ENCODE measurements at places on chromosomes 2 and 18.

DNA sequence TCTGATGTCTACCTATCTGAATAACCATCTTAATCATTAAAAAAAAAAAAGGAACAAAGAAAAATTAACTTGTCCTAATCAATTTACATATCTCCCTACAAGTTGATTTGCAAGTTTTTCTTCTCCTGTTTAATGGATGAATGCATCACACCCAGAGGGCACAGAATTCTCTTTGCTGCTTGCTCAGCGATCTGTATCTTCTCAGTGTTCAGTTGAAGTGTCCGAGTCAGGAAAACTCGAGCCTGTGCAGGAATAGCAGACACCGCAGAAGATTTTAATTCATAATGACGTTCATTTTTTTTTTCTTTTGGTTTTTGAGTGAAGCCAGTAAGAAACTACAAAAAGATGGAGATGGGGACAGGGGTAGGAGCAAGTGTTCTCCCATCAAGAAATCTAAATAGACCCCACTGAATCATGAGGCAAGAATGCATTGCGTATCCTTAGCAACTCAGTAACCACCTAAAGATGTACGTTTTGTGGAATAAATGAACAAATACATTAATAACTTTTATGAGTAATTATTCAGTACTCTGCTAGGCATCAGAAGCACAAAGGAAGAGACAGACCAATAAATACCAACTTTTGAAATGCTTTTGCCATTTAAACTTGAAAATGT lies 675.5 kb downstream of the LRP1B start:
- DNase-seq = no peak

- DNase-seq = no peak
These were observed 115.6 kb downstream of the SEPTIN10 start for GRCh38 chr2:109497911-109498870.

- DNase-seq = no peak
These were observed 153.3 kb downstream of the LDLRAD4 start for GRCh38 chr18:13371689-13372418.

DNA sequence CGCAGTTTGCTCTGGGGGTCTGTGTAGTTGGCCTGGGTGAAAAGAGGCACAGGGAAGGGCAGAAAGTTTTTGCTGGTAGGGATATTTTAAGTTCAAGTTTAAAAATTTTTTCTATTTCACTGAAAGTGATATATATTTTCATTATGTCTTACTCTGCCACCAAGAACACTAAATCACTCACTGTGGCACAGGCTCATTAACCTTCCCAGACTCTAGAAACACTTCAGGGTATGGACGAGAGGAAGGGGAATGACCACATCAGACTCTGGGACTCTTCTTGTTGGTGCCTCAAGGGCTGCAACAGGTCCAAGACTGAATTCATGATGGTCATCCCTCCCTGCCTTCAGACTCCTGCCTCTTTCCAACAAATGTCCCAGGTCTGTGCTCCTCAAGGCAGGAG lies 29.0 kb downstream of the INO80C start:
- DNase-seq = no peak

GRCh38 chr2:180322781-180323180 lies 315.7 kb upstream of the CWC22 start:
- no peak for DNase-seq

GRCh38 chr18:28125051-28125450 lies 51.9 kb downstream of the CDH2 start:
- DNase-seq = no peak

GRCh38 chr2:17747684-17748452 lies 5.7 kb downstream of the SMC6 start:
- DNase-seq = no peak

DNA sequence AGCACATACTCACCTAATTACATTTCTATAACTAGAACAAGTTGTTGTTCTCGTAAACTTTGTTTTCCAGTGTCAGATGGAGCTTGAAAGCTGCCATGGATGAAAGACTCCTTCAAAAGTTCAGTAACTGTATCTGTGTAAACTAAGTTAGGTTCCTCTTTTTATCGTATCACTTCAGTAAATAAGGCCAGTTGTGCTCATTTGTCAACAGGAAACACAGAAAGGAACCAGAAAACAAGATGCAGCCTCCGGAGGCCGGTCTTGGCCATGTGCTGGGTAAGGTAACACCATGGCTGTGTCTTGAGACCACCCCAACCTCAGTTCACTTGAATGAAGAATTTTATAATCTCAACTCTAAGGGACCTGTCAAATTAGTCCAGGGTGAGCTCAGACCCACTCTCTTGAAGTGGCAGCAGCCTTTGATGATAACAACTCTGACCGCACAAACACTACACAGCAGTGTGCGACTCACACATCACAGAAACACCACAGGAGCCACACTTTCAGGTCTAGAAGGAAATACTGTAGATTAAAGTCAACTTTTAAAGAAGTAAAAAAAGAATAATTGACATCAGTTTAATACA lies 213.8 kb downstream of the AFF3 start:
- no peak for DNase-seq

- DNase-seq = no peak
These were observed 74.1 kb downstream of the TLK1 start for GRCh38 chr2:171086352-171087290.

DNA sequence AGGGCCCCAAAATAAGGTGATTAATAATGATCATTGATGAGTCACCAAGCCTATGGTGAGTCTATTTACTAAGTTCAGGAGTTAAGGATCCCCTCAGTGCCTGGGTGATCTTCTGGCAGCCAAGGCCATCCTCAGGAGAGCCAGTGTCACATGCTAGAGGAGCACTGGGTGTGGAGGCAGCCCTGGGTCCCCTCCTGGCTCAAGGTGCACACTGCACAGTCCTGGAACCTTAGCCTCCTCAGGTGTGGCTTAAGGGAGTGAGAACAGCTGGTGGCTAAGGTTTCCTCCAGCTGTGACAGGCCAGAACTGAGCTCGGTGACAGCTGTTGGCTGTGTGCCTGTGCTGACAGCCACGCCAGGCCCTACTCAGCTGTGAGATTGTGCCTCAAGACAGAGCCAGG lies 52.1 kb upstream of the ACAA2 start:
- DNase-seq = no peak

DNA sequence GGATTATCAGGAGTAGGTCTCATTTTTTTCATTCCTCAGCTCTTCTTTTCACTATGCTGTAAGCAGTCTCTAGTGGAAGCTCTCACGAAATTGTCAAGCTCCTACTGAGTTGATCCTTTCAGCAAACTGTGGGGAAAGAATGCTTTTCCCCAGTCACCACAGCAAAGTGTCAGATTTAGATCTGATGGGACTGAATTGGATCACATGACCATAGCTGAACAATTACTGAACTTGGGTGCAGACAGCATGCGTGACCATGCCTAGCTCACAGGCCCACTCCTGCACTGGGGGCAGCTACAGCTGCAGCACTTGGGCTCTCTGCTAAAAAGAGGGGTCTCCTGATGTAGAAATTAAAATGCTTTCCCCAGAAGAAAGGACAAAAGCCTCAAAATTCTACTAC lies 3.1 kb downstream of the ARHGAP15 start:
- DNase-seq = no peak

GRCh38 chr2:150041722-150042425 lies 445.6 kb downstream of the RND3 start:
- DNase-seq = no peak

DNA sequence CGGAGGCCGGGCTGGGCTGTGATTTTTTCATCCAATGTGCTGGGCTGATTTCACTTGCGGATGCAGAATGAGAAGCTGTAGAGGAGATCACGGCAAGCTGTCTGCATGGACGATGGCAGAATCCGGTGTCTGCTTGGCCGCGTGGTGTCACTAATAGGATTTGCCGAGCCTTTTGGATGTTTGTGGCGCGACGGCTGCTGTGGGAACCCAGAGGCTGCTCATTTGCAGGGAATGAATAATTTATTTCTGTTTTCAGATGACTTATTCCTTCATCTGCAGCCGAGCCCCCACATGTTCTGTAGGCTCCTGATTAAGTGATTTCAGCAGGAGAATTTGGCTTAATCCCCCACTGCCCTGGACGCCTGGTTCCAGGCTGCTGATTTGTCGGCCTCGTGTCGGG lies 62.6 kb downstream of the ODC1 start:
- DNase-seq = no peak

GRCh38 chr18:28560331-28560730 lies 383.4 kb upstream of the CDH2 start:
- DNase-seq = no peak

DNA sequence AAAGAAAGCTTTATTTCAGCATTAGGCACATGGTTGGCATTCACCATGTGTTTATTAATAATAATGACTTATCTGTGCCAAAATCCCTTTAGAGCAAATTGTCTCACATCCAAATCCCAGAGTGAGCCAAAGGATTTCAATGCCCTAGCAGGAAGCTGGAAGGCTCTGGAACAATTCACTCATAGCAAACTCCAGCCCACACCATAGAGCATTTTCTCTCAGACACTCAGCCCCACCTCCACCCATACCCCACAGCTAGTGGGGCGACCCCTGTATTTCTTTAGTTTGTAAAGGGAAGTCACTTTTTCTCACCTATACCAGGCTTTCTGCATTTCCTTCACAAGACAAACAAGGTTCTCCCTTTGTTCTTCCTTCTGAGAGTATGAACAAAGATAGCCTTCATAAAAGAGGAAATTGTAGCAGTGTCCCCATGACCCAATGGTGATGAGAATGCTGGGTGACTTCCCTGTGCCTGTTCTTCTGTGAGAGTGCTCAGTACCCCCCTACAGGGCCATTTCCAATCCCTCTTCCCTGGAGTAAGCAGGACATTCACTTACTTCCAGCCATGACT lies 100.1 kb upstream of the APCDD1 start:
- peak; percentile 17 for DNase-seq

DNA sequence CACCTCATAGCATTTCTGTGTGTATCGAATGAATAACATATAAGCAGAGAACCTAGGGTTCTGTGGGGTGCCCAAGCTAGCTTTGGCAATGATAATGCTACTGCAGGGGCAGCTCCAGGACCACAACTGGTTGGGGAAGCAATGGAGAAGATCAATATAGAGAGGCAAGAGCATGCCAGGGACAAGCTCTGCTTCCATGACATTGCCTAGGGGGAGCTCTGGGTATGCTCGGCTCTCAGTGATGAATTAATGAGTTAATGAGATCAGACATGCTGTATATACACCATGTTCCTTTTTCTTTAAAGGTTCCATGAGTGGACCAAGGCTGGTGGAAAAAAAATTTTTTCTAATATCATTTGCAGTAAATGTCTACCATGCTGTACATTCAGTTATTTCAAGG lies 618.4 kb downstream of the BCL11A start:
- no peak for DNase-seq

DNA sequence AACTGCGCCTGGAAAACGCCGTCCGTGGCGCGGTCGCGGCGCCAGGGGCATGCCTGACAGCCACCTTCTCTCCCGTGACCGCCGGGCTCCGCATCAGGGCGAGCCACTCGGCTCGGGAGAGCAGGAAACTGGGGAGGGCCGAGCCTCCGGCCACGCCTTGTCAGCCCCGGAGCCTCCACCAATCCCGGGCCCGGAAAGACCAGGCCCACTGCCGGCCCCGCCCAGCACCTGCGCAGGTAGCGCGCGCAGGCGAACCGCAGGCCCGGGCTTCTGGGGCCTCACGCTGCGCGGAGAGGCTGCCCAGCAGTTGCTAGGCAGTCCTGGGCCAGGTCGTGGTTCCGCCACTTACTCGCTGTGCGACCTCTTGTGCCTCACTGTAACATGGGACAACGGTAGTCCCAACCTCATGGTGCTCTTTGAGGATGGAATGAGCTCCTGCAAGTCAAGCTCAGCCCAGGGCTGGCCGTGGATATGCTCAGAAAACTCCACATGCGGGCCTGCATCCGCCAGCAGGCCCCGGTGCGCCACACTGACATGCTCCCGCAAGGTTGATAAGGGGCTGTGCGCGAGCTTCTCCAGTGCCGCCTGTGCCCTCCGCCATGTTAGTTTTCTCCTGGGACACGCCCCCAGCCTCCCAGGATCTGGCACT lies 97.1 kb downstream of the INHBB start:
- DNase-seq = no peak

GRCh38 chr2:73297151-73297559 lies 3.8 kb upstream of the EGR4 start:
- DNase-seq = no peak

DNA sequence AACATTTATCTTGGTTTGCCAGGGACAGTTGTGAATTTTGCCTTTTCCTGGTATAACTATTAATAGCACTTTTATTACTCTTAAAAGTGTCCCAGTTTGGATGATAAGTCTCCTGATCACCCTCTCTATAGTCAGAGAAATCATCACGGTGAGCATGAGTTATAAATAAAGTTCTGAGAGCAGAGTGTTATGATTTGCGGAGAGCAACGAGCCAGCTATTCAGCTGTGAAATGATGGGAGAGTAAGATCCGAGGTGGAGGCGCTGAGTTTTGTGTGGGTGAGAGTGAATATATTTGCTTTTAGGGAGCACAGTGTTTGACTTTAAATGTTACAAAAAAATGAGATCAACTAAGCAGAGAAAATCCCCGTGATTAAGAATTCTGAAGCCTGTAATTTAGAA lies 179.6 kb downstream of the DSC3 start:
- DNase-seq = no peak

DNA sequence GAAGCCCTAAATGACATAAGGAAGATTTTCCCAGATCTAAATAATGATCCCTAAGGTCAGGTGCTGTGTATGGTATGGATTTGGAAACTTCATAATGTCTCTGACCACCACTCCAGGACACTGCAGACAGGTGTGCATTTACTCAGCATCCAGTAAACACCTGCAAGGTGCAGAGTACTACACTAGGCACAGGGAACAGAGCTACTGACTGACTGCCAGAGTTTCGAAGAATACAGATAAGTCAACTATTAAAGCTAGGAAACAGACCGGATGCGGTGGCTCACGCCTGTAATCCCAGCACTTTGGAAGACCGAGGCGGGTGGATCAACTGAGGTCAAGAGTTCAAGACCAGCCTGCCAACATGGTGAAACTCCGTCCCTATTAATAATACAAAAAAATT lies 65.0 kb downstream of the ATP8B1 start:
- no peak for DNase-seq

DNA sequence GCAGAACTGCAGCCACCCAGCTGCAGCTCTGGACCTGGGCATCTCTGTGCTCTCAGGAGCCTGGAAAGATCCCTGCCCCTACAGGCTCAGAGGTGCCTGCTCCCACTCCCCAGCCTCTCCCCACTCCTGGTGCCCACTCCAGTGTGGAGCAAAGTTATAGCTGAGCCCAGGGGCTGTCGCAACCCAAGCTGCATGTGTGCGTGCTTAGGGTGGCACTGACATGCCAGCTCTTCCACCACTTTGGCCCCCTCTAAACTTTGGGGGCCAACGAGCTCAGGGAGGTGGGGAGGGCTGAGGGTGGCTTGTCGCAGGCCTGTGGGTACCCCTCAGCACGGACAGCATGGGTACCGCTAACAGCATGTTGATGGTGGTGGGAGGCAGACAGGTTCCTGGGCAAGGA lies 126.3 kb upstream of the FHL2 start:
- DNase-seq = no peak

- no peak for DNase-seq
These were observed 77.3 kb downstream of the CPS1 start for GRCh38 chr2:210633699-210634098.

- no peak for DNase-seq
These were observed 87.0 kb upstream of the LRP1B start for GRCh38 chr2:142217804-142218203.

- DNase-seq = no peak
These were observed 6.6 kb upstream of the NPC1 start for GRCh38 chr18:23592911-23593310.

Measured in HL-60 (cell line).